ENCODE measurements at places on chromosomes 2 and 18.

GRCh38 chr2:144505245-144505831 lies 14.6 kb downstream of the ZEB2 start:
- no peak for DNase-seq

- no peak for DNase-seq
Observed at GRCh38 chr2:193141-193671, 70.6 kb downstream of the SH3YL1 start.

DNA sequence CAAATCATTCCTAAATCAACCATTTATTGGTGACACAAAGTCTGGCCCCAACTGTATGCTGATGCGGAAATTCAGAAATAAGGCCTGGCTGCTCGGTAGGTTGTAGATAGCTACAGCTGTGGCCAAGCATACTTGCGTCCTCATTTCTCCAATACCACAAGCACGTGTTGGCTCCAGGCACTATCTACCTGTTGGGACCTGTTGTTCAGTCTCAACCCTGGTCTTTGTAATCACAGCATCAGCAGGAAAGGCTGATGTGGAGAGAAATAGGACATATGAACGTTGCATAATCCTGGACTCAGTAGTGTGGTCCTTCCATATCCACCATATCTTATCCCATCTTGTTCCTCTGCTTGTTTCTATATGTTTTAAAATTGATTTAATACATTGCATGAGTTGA lies 212.6 kb downstream of the PMAIP1 start:
- DNase-seq: no peak

GRCh38 chr2:28327956-28328922 lies 64.4 kb upstream of the FOSL2 start:
- no peak for DNase-seq

GRCh38 chr2:238322001-238322411 lies 1.7 kb downstream of the TRAF3IP1 start:
- no peak for DNase-seq

DNA sequence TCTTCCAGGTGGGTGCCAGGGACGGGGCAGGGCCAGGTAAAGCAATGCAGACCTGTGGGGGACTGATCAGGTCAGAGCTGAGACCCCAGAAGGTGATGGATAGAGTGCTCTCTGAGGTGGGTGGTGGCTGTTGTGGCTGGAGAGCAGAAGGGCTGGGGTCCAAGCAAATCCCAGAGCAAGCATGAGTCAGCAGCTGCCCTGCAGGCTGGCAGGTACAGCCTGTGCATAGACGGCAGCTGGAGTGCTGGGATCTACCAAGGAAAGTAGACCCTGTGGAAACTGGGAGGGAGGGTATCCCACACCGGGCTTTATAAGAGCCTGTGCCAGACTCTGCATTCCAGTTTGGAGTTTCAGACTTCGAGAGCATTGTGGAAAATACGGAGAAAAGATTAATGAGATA lies 663 bp downstream of the TRIM54 start:
- DNase-seq: no peak

DNA sequence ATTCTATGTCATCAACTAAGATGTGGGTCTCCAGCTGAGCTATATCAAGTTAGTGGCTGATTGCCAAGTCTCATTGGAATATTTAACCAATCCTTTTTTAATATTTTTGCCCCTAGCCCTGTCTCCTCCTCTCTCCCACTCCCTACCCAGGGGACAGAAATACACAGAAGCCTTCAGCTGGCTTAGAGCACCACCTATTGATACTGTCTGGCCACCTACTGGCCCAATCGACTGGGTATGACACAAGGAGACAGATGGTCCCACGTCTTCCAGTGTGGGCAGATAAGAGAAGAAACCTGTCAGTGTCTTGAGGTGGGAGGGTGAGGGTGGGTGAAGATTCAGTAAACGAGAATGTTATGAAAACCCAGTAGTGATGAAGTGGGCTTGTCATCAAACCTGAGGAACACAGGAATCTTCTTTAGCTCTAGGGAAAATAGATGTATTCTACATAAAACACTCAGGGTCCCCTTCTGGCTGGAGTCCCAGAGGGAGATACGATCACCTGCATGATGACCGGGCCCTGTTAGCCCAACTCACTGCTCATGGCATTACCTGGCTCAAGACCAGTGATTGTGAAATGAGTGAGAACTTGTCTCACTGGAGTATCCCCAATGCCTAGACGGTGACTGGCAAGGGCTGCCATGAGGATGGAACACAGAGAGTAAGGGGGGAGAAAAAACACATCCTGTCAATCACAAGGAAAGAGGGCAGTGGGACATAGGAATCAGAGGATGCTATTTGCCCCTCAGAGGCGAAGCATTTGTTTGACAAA lies 26.7 kb downstream of the POLR1A start:
- no peak for DNase-seq

- no peak for DNase-seq
Observed at GRCh38 chr2:200476836-200477235, 33.0 kb downstream of the KCTD18 start.

DNA sequence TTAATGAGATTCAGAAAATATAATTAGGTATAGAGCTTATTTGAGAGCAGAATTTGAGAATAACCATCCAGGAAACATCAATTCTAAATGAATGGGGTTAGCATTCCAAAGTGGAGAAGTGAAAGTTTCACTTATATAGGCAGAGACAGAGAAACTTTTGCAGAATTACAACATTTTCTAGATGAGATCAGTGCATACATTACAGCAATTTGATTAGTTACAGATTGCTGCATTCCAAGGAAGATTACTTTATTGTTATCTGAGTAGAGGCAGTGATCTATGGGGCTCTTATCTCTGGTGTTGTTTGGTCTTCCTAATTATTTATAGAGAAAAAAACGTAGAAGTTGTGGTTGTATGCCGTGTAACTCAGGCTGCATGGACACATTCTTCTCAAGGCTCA lies 373.8 kb upstream of the SYT4 start:
- DNase-seq: no peak

DNA sequence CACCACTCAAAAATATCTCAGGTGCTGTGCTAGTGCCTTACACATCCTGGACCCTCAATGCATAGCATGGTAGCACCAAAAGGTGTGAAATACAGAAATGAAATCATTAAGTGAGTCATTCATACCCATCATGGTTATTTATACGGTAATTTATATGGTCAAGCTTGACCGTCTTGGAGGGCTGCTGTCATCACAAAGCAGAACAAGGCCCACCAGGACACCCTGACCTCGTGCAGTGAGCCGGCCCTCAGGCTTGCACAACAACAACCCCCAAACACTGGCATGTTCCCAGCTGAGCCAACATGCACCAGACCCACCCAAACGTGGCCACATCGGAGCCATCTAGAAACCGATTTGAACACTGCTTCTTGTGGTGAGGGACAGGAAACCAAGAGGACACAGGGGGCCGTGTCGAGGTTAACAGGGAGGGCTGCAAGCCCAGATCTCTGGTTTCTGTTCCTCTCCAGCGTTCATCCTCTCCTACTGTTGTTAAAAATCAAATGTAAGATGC lies 378.5 kb upstream of the ID2 start:
- no peak for DNase-seq

GRCh38 chr18:21453511-21453901 lies 147.0 kb downstream of the ESCO1 start:
- no peak for DNase-seq

GRCh38 chr2:86439879-86440630 lies 1.1 kb upstream of the KDM3A start:
- DNase-seq: no peak

DNA sequence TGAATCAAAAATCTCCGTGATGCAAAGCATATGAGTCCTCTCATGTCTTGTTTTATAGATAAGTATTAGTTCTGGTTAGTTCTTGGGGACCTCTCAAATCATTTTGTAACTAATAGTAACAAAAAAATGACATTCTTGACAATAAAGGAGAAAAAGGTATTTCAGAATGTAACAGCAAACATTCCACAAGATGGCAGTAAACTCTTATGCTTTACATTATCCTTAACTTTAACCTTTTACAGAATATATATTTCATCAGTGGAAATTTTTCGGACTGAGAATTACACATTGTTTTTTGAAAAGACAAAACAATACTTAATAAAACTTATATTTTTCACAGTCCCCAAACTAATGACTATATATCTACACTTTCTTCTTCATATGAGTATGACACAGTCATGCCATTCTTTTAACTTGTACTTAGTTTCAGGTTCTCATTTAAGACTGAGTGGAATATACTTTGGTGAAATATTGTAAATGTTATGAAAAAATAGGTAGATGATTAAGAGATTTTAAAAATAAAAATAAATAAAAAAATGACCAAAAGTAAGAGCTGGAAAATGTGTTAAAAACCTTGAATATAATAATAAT lies 142.9 kb upstream of the NXPH2 start:
- no peak for DNase-seq

DNA sequence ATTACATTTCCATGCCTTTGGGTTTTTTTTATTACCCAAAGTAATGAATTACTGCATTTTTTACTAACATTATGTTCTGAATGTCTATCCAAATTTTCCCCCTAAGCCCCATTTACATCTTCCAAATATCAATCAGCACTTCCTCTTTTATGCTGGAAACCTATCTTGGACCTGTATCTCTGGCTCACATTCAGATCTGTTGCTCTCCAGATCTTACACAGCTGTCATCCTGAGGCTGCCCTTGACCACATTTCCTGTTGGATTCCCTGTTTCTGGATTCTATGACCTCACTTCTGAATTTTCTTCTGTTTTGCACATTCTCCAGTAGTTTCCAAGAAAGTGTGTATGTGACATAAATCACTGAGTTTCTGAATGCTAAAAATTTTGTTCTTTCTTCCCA lies 146.7 kb downstream of the PDE1A start:
- no peak for DNase-seq

GRCh38 chr18:49734836-49735235 lies 78.5 kb downstream of the ACAA2 start:
- no peak for DNase-seq
